ENCODE measurements at places on chromosomes 6 and 20.

GRCh38 chr6:97865612-97866011 lies 582.6 kb upstream of the MMS22L start:
- no peak for DNase-seq

- DNase-seq = no peak
Measured at GRCh38 chr20:33154252-33154651, 13.7 kb upstream of the BPIFA2 start.

DNA sequence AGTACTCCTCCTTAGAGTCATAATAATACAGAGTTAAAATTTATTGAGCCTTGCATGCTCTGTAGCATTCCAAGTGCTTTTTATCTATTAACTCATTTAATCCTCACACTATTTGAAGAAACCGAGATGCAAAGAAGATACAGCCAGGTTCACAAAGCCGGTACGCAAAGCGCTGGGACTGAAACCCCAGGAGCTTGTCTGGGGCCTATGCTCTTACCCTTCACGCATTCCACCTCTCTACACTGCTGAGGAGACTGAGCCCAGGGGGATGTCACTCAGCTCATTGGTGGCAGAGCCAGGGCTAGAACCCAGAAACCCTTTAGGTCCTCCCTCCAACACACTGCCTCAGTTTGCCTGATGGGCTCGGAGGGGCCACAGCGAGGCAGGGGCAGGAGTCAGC lies 19.7 kb upstream of the MRPS18A start:
- no peak for DNase-seq

DNA sequence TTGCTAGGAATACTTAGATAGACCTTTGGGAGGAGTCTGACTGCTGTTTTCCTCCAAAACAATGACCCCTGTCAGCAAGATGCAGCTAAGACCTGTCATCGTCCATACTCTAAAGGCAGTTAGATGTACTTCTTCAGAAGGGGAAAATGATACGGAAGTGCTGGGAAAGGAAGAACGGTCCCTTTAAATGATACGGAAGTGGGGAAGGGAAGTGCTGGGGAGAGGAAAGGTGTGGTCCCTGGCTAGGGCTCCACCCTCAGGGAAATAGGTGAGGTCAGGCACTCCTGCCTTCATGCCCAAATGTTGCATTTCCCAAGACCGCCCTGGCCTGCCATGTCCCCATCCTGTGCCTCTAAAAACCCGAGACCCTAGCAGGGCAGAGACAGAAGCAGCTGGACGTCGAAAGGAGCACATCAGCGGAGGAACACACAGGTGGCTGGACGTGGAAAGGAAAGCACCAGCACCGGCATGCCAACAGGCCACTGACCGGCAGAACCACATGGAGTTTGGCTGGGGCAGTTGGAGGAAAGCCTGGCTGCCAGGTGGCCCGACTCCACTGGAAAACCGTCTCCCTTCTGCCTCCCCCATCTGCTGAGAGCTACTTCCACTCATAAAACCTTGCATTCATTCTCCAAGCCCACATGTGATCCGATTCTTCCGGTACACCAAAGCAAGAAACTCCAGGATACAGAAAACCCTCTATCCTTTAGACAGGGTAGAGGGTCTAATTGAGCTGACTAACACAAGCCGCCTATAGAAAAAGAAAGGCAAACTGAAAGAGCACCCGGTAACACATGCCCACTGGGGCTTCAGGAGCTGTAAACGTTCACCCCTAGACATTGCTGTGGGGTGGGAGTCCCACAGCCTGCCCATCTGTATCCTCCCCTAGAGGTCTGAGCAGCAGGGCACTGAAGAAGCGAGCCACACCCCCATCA lies 94.6 kb downstream of the FAXC start:
- no peak for DNase-seq

DNA sequence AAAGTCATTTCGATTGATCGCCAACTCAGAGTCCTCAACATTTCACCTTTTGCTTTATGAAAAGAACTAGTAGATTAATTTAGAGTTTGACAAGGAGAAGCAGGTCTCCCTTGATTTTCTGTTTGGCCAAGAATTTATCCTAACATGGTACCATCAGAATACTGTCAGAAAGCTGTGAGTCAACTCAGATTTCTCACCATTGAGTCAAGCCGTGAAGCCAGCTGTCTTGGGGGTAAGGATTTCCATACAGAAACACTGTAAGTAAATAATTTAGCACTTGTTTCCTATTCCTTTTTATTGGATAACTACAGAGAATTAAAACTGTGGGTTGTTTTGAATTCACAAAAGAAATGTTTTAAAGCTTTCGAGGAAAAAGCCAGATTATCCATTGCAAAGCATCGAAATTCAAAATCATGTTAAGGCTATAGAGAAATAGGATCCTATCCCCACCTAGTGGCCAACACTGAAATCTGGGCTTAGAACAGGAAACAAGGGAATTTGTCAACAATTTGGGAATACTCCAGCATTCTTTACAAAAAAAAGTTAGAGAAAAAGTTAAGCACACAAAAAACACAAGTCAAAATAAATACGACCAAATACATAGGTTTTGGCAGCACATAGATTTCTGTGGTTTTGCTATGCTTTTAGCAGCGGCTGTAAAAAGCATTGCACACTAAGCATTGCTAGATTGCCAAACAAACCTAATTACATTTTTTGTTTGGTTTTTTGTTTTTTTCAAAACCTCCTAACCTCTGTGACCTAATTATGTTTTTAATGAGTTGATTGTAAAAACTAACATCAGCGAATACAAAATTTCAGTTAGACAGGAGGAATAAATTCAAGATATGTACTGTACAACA lies 44.2 kb downstream of the COL11A2 start:
- no peak for DNase-seq

- DNase-seq = no peak
Measured at GRCh38 chr6:158815379-158815724, 3.8 kb downstream of the EZR start.

DNA sequence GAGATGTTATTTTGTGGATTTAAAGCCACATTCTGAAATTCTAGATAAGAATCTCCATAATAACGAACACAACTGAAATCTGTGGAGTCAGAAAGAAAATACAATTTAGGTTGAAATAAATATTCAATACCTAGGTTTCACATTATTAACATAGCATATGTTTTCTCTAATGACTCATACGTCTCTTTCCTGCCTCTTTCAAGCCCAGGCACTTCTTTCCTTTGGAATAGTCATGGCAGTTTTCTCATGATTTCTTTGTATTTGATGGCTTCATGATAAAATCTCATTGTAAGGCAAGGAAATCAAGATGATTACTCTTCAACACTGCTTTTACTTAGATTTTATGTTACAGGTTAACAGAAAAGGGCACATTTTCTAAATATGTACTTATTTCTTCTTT lies 803.7 kb downstream of the PHF3 start:
- DNase-seq = no peak

DNA sequence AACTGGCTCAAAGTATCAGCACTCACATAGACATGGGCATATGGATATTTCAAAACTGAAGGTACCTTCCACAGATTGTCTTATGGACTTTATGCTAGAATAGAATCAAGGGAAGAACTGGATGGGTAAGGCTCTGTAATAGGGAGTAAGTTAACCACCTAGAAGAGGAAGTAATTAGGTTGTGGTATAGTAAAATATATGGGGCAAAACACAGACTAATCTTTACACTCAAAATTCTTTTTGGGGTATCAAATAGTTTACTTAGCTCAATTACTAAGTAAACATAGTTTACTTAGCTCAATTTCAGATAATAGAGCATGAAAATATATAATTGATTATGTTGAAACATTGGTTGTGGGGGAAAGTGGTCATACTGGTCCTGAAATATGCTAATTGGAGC lies 94.2 kb upstream of the ATXN1 start:
- DNase-seq = no peak

GRCh38 chr6:74066168-74066871 lies 370.3 kb downstream of the CD109 start:
- DNase-seq = no peak

DNA sequence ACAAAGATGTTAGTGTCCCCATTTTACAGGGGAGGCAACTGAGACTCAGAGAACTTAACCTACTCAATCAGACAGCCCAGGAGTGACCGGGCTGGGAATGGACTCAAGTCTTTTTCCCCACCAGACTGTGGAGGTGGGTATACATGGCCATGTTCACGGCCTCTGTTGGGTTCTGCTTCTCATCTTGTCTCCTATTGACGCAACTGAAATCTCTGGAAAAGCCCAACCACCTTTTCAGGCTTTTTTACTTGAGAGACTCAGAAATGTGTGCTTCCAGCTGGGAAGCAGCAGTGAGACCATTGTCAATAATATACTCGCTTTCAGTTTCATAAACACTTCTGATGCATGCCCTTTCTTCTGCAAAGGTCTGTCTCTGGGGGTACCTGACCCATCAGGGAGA lies 70.7 kb downstream of the SOBP start:
- no peak for DNase-seq

DNA sequence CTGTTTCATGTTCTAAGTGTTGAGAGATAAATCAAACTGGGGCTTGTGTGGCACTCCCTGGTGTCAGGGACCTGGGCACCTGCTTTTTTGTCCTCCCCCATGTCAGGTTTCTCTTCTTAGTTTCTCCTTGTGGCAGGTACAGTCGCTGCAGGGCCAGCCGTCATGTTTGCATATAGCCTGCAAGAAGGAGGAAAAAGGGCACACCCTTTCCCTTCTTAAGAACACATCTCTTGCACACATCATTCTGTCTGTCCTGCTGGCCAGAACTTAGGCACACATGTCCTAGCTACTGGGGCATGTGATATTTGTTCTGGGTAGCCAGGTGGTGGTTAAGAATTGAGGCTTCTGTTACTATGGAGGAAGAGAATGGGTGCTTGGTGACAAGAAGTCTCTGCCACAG lies 27.9 kb downstream of the CDC5L start:
- DNase-seq = no peak

DNA sequence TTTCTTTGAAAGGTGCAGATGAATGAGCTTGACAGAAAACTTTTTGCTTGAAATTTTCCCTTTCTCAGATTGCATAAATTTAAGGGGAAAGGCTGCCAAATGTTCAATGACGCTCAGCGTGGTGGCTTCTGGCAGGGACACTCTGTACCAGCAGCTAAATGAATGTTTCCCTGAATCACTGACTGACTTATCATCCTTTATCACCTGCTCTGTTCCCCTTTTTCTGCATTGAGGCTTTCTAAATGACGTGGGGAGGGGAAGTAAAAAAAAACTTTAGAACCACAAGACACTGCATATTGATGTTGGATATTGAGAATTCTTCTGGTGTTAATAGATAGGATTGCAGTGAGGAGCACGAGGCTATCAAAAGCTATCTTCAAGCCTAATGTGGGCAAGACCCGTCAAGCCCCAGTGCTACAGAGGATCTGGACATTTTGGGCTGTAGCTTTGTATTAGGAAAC lies 46.9 kb upstream of the ENPP5 start:
- DNase-seq = no peak

DNA sequence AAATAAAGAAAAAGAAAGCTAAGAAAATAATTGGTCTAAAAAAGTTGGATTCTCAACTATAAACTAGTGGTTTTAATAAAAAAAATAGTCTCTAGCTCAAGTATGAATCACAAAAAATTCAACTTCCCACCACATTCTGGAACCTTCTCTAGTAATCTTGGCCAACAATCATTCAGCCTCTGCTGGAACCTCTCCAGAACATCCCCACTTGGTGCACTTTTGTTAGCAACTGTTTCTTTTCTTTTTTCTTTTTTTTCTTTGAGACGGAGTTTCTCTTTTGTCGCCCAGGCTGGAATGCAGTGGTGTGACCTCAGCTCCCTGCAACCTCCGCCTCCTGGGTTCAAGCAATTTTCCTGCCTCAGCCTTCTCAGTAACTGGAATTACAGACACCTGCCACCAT lies 35.7 kb downstream of the TXLNB start:
- DNase-seq = no peak

DNA sequence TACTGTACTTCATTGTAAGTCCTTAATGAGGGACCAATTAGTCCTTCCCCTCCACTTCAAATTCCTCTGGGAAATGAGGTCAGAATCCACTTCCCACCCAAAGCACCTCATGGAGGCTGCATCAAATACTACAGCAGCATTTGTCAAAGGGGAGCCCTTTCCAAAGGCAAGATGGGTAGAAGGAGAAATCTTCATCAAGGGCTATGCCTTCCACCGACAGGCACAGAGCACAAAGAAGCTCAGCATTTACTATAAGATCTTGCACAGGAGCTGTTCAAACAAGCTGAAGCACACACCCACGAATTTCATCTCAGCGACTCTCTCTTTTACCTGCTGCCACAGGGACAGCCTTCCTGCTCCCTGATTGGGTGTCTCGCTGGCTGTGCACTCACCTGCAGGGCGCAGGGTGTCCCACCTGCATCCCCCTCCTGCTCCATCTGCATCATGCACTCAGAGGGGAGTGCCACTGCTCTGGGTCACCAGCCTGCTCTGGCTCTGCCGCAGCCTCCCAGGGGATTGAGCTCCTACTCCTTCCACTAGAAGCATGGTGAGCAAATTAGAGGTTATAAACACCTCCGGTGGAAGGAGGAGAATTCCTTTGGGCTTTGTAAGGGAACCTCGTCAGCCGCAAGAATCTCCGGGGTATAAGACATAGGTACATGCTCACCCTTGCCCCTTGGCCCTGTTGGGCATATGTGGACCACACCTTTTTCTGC lies 164.5 kb downstream of the ATXN1 start:
- no peak for DNase-seq

DNA sequence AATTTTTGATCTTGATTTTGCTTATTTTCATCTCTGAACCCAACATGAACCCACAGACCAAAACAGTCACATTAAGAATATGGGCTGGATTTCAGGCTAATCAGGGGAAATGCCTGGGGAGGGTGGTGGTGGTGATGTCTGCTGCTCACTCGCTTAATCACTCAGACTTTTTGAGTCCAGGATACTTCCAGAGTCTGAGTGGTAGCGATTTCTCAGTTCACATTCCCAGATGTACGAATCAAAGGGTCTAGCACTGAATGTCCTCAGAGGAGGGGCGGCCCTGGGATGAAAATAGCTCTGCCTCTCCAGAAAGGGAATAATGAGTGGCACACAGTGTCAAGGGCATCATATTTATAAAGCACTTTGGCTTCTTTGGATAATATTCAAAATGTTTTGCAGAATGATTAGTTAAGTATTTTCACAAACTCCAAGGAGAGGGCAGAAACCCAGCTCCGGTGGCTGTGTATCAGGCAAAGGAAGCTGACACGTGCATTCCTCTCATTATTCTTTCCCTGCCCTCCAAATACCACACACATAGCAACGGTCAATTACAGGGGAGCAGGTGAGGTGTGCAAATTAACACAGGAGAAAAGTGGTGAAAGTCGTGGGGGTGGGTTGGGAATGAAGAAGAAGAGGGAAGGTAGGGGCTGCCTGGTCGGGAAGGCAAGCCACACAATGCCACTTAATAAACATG lies 345.2 kb upstream of the RSPO3 start:
- DNase-seq = no peak

DNA sequence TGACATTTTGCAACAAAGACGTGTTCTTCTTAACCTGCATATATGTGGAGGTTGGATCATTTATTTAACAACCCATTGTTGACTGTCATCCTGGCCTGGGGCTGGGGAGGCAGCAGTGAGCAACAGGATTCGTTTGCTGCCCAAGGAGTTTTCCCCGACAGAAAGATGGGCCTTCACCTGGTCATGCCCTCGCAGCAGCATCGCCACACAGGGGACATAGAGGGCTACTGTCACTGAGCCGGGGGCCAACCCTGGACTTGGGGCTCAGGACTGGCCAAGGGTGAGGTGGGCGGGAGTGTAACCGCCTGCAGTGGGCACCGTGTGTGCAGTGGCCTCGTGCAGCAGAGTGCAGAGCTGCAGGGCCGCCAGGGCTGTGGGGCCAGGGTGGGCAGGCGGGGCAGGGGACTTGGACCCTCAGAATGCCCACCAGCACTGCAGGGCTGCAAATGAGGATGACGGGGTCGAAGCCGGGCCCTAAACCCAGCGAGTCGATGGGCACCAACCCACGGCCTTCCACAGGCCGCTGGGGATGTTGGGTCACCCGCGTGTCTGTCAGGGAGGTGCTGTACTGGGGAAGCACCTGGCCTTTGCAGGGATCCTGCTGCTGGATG lies 11.8 kb downstream of the DUSP22 start:
- no peak for DNase-seq
